ENCODE measurements at places on chromosomes 5 and 9.

GRCh38 chr9:5186416-5187169 is 1.2 kb upstream of the INSL6 start:
- DNase-seq = peak; percentile 47

DNA sequence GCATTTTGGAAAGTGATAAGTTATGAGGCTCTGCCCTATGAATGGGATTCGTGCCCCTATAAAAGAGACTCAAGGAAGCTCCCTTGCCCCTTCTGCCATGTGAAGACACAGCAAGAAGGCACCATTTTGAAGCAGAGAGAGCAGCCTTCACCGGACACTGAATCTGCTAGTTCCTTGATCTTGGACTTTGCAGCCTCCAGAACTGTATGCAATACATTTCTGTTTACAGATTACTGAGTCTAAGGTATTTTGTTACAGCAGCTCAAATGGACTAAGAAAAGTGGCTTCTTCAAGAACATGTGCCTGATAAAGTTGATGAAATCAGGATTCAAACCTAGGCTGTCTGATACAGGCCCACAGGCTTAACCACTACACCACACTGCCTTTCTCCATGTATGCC is 131.6 kb upstream of the MAP3K1 start:
- no peak for DNase-seq

GRCh38 chr5:168434001-168434400 is 52.3 kb upstream of the RARS1 start:
- DNase-seq = no peak

GRCh38 chr5:3933536-3933935 is 337.9 kb downstream of the IRX1 start:
- no peak for DNase-seq

- DNase-seq = no peak
Measured at GRCh38 chr5:72658761-72659540, 151.7 kb upstream of the ZNF366 start.

- no peak for DNase-seq
Measured at GRCh38 chr5:172166030-172166826, 21.8 kb downstream of the STK10 start.

DNA sequence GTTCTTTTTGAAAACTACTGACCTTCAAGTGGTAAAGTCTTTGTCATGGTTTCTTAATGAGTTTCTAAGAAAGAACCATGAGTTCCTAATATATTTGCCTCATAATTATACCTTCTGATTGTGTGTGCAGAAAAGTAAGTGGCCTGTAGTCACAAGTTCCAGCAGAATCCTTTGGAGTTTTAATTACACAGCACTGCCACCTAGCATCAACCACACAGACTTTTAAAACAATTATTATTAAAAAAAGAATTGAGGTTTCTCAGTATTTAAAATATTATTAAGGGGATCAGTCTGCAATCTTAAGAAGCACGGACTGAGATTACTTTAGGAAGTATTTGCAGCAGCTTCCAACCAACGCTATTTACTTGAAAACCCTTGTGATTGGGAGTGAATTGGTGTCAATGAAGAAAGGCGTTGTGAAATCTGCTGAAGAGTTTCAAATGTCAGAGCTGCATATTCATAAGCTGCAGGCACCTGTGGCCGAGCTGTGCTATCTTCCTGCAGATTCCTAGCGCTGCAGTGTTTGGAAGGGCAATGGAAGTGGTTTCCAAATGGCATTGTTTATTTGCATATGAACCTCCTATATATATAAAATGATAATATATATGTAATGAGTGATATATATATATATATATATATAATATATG is 1074.2 kb upstream of the WWC1 start:
- no peak for DNase-seq

DNA sequence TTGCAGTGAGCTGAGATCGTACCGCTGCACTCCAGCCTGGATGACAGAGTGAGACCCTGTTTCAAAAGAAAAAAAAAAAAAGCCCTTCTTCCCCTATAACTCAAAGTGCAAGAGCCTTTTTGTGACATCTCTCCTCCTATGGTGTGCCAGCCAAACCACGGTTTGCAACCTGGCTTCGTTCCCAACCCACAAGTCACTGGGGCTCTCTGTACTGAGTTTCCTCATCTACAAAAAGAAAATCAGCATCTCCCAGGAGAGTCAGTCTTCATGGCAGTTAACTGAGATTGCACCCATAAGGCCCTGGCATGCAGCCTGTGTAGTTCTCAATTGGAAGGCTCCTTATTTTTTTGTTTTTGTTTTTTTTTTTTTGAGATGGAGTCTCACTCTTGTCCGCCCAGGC is 14.8 kb downstream of the ODF2 start:
- DNase-seq = peak; percentile 22

DNA sequence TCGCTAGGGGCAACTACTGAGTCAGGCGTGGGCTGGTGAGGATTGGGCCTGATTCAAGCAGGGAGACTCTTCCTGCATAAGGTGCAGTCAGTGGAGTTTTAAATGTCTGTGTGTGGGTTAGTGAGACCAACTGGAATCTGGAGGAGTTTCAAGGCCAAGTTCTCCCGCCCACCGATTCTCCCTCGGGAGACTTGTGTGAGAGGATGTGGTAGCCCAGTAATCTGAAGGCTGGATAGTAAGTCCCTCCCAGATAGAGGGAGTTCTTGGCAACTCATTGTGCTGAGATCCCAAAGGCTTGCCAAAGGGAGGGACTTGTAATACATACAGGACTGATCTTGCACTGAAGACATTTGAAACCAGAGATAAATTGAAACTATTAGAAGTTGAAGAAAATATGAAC is 51.8 kb downstream of the WDR36 start:
- DNase-seq = no peak

GRCh38 chr5:24509943-24510342 is 134.8 kb downstream of the CDH10 start:
- DNase-seq = no peak

DNA sequence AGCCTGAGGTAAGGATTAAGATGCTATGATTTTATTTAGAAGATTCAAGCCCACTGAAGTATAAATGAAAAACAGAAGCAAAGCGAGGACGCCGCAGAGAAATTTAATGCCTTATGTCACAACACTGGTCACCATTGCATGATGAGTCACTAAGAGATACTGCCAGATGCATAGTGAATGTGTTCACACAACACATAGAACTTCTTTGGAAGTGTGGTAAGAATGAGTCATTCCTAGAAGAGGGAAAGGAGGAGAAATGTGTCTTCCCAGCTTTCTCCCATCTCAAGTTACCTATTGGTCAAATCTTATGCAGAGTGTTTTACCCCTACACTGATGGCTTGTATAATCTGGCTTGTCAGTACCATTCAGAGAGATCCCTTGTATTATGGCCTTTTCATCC is 465.3 kb upstream of the ARRDC3 start:
- no peak for DNase-seq

DNA sequence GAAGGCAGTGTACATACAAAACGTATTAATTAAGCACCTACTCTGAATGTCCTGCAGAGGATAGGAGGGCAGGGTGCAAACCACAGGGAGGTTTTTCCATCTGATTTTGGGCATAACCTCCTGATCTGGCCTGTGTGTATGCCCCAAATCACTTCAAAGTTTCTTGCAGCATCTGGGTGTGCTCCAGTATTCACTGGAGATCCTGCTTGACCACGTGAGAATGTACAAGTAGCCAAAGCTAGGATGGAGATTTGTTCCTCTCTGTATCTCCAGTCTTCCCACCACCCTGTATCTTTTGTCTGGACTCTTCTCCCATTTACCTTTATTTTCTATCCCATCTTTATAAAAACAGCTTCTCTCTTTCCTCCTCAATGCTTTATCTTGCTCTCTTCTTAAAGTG is 207.7 kb downstream of the FBXL7 start:
- DNase-seq = no peak

DNA sequence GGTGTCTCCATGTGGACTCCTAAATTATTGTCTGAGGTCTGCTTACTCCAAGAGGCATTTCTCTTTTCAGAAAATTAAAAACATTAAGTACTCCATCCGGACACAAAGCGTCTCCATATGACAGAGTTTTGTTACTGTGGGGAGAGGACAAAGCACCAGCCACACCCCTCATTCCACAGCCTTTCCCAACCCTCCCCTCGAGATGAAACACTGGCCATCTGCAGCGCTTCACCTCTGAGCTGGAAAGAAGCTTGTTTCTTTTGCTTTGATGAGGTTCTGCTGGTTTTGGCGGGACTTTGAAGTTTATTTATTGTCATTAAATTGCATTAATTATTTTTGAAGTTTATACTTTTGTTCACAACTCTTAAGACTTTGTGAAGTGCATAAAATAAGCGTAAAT is 27.6 kb upstream of the NKD2 start:
- DNase-seq = no peak

- DNase-seq = no peak
Measured at GRCh38 chr5:126003309-126003708, 419.9 kb upstream of the GRAMD2B start.

- peak; percentile 57 for DNase-seq
Measured at GRCh38 chr5:54469622-54470021, 14.1 kb downstream of the HSPB3 start.

- DNase-seq = no peak
Measured at GRCh38 chr9:112145886-112146285, 29.2 kb downstream of the SUSD1 start.

DNA sequence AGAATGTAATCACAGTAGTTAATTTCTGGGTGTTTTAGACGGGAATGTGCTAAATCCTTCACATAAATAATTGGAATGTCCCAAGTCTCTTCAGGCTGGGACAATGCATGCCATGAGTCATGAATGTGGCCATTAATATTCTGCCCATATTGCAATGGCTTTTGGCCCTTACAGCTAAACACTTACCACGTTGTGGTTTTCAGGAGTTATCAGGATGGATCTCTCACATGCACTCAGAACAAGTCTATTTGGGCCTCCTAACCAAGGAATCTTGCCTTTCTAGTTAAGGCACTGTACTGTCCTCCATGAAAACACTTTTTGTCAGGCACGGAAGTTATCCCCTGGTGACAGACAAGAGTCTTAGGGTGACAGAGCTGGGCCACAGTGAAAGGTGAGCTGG is 32.7 kb downstream of the PKD2L2 start:
- DNase-seq = no peak

GRCh38 chr5:35356725-35357124 is 126.4 kb upstream of the PRLR start:
- no peak for DNase-seq

DNA sequence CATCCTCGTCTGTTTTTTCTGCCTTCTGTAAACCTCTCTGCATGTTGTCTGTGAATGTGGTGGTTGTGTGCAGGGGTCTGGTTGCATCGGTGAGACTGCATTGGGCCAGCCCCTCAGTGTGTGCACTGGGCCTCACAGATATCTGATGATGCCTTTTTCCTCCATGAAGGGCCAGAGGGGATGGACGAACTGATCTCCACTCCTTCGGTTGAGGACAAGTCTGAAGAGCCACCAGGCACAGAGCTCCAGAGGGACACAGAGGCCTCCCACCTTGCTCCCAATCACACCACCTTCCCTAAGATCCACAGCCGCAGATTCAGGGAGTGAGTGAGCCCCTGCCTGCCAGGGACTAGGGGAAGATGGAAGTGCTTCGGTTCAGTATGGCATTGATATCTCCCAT is 31.3 kb downstream of the SECISBP2 start:
- DNase-seq = no peak
